Bone marrow (tissue), 2 donors: ENCODE measurements at places on chromosomes 5 and 9.

DNA sequence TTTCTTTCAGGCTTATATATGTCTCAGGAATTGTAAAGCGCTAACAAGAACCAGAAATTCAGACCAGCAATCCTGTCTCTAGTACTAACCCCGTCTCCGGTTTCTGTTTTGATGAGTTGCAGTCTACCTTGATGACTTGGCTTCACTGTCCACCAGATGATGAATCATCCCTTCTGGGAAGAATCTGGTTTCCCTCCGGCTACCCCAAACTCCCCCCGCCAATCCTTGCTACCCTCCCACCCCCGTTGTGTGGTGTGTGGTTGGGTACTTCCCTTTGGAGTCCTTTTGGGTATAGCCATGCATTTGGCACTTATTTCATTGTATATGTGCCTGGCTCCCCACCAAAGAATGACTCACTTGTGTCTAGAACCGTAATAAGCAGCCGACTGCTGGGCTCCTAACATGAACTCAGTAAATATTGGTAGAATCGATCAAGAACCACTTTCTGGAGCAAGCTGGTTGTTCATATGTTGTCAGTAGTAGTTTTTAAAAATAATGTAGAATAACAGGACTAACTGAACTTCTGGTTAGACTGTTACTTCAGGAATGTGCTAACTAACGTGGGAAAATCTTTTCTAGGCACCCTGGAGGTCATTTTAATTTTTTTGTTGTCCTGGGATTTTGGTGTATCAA is 8.3 kb upstream of the TGFBI start:
- peak; percentile 63 for DNase-seq

GRCh38 chr5:35213608-35214007 is 16.7 kb downstream of the PRLR start:
- DNase-seq: no peak

DNA sequence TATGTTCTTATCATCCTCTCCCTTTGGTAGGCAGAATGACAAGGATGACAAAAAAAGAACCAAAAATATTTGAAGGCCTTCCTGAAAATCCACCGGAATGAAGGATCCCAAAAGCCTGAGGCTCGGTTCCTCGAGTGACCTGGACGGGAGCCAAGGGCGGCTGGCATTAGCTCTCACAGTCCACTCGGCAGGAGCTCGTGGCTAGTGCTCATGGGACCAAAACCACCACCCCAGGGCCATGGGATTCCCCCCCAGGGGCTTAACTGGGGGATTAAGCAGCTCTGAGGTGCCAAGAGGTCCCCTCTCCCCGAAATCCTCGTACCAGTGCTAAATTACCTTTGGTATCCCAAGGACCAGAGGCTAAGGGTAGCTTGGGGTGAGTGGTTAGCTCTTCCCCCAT is 586 bp upstream of the PDZD2 start:
- DNase-seq: no peak

- no peak for DNase-seq
Measured at GRCh38 chr5:39177631-39177964, 41.8 kb downstream of the FYB1 start.

DNA sequence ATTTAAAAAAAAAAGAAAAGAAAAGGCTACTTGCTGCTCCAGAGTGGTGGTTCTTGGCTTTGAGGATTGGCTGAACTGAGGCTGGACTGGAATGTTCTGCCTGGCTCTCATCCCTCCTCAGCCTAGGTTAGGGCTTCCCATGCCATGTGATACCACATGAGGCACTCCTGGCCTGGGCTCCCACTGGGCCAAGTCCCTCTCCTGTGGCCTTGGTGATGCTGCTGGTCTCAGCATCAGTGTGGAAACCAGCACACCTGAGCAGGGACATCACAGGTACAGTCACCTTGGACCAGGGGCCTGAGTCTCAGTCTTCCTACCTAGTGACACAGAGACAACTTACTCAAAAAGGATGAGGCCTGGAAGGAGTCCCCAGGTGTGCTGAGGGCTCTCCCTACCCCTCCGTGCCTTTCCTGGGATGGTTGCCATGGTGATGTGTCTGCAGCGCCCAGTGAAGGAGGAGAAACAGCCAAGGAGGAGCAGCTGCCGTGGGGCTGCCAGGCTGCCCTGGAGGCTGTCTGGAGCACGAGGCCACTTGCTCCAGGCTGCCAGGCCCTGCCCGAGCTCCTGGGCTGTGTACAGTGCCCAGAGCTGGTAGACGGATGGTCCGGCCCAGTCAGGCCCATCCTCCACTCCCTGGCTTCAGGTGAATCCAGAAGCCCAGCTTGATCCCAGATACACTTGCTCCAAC is 71.0 kb downstream of the WNK2 start:
- no peak for DNase-seq

GRCh38 chr9:126159430-126160060 is 167.1 kb upstream of the MVB12B start:
- no peak for DNase-seq

DNA sequence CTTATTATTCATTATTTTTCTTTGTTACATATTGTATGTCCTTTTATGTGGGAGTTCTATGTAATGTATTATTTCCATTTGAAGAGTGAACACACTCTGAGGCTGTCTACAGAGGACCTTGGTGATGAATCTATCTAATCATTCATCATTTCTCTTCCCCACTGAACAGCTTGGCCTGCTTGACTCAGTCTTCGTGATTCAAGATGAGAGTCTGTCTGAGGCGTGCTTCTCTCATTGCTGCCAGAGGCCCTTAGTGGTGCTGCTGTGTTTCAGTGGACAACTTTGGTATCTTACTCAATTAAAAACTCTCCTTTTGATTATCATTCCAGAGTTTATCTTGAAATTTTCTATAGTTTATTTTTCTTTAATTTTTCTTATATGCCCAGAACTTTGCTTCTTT is 318.1 kb upstream of the DAB2 start:
- no peak for DNase-seq

DNA sequence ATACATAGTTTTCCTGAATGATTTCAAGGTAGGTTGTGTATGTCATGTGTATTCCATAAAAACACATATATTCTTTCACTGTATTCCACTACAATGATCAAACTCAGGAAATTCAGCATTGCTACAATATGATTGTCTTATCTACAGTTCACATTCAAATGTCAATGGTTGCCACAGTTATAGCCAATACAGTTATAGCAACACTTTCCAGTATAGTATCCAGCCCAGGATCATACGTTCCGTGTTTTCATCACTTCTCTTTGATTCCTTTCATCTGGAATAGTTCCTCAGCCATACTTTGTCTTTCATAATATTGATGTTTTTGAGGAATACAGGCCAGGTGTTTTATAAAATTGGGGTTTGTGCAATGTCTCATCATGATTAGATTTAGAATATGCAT is 9.5 kb downstream of the OR2S2 start:
- no peak for DNase-seq

GRCh38 chr9:38235244-38235643 is 157.3 kb upstream of the ALDH1B1 start:
- no peak for DNase-seq

DNA sequence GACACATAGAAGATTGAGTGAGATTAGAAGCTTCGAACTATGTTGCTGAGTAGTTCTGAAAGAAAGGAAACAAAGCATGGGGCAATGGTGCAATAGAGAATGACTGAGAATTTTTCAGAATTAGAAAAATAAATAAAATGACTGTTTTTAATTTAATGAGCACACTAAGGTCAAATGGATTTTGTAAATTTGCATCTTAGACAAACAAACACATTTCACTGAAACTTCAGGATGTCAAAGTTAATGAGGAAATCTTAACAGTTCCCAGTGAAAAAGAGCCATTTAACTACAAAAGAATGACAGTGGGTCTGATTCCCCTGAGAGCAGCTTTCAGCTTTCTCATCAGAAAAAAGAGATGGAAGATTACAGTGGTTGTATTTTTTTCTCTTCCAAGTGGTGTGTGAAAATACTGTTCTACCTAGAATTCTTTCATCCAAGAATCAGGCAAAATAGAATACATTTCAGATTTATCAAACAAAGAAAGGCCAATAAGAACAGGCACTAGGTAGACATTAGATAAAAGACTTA is 591.9 kb downstream of the SEMA5A start:
- no peak for DNase-seq

GRCh38 chr9:38442473-38443096 is 18.3 kb upstream of the IGFBPL1 start:
- DNase-seq: no peak

- no peak for DNase-seq
Measured at GRCh38 chr9:3660936-3661335, 135.1 kb upstream of the RFX3 start.

GRCh38 chr5:147565524-147565923 is 55.7 kb upstream of the DPYSL3 start:
- no peak for DNase-seq

DNA sequence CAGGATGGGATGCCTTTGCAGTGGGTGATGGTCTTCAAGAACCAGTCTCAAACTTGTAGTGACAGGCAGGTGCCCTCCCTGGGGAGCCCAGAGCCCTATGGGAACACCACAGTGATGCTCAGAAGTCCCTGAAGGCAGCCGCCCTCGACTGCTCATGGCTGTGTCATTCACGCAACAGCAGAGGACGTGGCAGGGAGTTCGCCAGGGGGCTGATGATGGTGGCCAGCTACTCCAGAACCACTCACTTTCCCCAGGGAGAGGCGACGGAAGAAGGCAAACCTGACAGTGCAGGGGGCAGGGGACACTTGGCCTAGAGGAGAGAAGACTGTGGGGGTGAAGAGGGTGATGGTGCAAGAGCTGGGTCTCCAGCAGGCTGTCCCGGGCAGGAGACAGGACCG is 4.0 kb downstream of the IL13 start:
- DNase-seq: no peak

DNA sequence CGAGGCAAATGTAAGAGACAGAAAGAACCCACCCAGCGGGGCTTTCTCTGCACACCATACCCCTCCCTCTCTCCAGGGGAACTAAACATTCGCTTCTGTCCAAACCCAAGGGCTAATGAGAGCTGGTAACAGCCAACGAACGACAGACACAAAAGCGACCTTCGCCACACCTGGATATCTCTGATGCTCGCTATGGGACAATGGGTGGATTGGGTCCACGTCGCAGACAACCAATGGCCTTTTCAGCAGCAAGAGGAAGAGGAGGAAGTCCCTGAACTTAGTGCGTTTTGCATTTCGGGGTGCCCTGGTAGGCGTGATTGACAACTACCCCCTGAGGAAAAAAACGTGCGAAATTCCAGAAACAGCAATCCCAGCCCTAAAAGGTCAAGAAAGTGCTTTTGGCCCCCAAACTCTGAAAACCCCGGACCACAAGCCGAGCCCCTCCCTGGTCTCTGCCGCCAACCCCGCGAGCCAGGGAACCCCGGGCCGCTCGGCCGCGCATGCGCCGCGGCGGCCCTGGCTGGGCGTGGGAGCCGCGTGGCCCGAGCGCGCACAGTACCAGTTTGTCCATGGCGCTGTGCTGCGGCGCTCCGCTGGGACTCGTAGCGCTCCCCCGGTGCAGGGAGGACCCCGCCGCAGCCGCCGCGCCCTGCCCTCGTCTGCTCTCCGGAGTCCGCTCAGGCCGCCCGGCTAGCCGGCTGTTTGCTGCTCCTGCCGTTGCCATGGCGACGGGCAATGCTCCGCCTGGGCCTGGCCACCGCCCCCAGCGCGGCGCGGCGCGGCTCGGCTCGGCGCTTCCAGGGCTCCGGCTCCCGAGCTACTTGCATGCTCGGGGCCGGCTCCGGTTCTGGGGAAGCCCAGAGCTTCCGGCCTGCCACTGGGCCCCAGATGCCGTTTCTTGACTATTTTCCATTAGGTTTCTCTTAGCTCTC is 66.9 kb upstream of the DNAH5 start:
- peak; percentile 14 for DNase-seq

- DNase-seq: no peak
Measured at GRCh38 chr5:124040799-124041198, 528.8 kb downstream of the CSNK1G3 start.

DNA sequence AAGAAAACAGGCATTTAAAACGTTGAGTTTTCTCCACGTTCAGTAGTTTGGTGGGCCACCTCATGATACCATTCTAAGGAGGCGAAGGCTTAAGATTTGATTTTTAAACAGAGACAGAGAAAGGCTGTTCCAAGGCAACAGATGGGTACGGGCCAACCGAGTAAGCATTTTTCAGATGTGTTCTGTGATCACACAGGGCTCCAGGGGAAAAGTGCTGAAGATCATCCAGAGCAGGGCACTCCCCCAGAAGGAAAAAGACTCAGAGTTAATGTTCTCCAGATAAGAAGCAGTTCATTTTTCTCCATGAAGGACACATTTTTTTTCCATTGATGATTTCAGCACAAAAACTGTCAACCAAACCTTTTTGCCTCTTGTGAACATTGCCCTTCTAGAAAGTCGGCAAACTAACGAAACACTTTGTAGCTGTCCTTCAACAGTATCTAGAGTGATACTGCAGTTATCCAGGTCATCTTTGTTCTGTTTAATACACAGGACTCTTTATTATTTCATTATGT is 138.7 kb downstream of the ALDH1A1 start:
- DNase-seq: no peak

GRCh38 chr9:89361816-89362646 is 43.7 kb downstream of the SECISBP2 start:
- no peak for DNase-seq

- DNase-seq: peak; percentile 95
Measured at GRCh38 chr9:33081128-33081851, 4.8 kb upstream of the SMU1 start.

- no peak for DNase-seq
Measured at GRCh38 chr5:14039063-14039462, 94.6 kb upstream of the DNAH5 start.

DNA sequence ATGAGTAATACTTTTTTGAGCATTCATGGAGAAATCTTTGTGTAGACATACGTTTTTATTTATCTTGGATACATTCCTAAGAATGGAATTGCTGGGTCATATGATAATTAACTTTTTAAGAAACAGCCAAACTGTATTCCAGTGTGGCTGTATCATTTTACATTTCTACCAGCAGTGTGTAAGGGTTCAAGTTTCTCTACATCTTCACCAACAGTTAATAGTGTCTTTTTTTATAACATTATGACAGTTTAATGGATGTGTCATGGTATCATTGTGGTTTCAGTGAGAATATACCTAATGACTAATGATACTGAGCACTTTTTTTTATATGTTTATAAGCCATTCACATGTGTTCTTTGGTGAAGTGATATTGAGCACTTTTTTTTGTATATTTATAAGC is 52.4 kb downstream of the NIPBL start:
- no peak for DNase-seq

DNA sequence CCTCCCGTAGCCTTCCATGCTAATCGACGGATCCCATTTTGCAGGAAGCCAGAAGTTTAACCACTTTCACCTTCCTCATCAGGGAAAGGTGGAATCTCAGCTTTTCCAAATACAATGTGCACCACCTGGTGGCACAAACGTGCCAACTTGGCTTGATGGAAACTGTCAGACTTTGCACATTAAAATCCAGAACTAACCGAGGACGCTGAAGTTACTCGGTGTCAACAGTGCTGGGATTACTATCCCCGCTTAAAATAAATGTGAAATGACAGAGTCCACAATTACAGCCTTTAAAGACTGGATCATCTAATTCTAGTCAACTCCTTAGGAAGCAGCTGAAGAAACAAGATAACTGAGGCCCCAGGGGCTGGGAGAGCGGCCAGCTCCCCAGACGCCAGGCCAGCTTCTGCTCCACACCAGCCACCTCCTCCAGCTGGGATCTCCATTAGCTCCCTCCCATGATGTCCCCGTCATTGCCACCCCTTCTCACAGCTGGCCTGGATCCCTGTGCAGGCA is 50.1 kb upstream of the RETREG1 start:
- no peak for DNase-seq
